Kidney (tissue), 22 donors: ENCODE measurements at places on chromosomes 5 and 9.

GRCh38 chr9:2285416-2286332 lies 270.5 kb downstream of the SMARCA2 start:
- DNase-seq, result no peak

DNA sequence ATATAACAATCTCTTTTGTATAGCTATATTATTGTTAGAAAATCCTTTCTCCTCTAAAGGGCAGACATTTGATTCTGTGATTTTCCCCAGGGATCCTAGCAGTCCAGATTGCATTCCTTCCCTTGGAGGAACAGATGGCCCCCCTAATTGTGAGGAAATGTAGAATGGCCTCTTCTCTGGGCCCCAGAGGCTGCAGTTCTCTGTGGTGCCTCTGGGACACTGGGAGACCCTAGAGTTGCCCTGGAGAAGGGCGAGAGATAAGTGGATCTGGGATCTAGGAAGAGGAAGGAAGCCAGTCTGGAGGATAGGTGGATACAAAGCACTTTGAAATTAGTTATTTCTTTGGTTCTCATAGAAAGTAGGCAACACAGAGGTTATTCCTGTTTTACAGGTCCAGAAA lies 1.9 kb upstream of the HINT2 start:
- no peak for DNase-seq

DNA sequence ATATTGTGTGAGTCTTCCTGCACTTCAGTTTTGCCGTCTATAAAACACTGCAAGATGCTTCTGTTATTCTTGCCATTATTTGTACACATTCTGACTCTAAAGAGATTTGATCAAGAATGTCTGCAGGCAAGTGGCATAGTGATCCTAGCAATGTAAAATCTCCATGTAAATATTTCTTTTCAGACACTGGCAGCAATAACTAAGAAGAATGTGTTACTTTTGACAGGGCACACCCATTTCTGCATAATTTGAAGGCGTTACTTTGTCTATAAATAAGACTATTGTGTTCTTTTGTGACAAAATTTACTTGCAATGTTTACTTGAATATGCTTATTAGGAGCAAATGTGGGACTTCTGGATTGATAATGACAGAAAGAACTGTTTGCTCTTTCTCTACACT lies 20.1 kb downstream of the RANBP3L start:
- no peak for DNase-seq

- no peak for DNase-seq
Observed at GRCh38 chr5:92613546-92613945, 967.5 kb downstream of the NR2F1-AS1 start.

DNA sequence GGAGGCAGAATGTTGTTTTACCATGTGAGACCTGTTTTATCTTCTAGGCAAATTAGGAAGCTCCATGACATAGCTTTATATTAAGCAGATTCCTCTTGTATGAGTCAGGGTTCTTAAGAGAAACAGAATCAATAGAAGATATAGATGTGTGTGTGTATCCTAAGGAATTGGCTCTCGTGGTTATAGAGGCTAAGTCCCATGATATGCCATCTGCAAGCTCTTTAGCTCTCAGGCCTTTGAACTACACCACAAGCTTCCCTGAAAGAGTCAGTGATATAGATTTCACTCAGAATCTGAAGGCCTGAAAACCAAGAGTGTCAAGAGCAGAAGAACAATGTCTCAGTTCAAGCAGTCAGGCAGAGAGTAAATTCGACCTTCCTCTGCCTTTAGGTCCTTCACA lies 365.8 kb upstream of the ZNF608 start:
- DNase-seq, result no peak

DNA sequence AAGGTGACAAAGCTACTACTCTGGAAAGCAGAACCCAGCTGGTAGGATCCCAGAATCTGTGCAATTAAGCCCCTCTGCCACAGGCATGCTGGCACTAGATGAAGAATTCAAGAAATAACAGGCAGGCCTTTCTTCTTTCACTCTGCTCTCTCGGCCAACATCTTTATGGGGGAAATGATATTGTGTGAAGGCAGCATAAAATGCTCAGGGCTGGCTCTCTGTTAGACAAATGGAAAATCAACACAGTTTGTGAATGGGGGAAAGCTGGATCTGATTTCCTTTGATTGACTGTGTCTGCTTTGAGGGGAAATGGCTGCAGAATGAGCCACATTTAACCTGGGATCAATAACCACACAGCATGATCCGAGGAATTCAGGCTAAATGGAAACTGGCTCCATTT lies 29.1 kb upstream of the AKNA start:
- DNase-seq, result no peak

DNA sequence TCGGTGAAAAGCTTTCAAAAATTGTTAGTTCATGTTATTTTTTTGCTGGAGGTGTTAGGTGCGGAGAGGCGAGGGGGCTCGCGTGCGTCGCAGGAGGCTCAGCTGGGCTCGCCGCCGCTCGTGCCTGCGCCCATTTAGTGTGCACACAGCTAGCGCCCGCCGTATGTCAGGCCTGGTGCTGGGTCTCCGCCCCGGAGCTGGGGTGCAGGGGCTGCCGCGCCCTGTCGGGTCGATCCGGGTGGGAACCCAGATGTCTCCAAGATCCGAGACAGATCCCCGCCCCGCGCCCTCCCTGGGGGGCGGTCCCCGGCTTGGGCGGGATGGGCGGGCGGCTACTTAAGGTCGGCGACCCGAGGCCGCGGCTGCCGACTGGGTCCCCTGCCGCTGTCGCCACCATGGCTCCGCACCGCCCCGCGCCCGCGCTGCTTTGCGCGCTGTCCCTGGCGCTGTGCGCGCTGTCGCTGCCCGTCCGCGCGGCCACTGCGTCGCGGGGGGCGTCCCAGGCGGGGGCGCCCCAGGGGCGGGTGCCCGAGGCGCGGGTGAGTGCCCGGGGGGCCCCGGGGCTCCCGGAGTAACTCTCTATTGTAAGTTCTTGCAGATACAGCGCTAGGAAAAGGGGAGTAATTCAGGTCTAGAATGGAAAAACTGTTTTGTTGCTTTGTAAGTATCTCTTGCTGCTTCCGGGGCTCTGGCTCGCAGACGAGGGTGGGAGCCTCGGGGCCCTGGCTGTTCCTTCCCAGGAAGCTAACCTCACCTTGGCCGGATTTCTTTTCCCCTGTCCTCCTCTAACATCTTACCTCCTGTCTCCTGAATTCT lies 31.7 kb downstream of the GSN start:
- peak; percentile 33 for DNase-seq

DNA sequence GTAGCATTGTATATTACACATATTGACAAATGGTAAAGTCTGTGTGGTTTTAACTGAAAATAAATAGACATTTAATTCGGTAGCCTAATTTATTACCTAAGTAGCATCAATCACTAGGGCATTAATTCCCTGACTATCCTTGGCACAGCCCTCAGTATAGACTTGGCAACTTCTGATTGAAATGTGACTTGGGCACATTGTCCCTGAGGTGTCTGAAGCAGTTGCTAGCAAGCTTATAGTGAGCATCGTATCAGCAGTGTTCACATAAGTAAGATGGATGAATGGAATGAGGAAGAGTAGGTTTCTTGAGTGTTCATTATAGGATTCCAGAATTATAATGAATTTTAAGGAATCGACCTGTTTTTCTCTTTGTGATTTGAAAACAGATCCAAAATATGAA lies 16.1 kb downstream of the LURAP1L start:
- DNase-seq, result no peak

DNA sequence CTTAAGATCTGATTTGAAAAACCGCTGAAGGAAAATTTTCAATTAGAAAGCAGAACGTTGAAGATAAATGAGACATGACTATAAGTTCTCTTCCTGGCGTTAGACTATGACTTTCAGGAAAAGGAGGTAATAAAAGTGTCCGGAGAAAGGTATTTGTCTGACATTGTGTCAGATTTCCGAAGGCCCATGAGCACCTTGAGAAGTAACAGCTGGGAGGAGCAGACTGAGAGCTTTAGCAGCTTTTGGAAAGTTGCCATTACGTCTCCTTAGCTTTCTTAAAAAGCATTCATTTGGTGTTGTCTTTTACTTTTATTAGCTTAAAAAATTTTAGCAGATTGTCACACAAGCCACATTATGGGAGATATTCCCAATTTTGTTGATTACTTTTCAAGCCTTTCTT lies 363.5 kb downstream of the NDUFS4 start:
- peak; percentile 51 for DNase-seq

- peak; percentile 50 for DNase-seq
Observed at GRCh38 chr9:134619448-134619982, 22.1 kb upstream of the COL5A1 start.

- no peak for DNase-seq
Observed at GRCh38 chr9:79604921-79605562, 33.3 kb downstream of the TLE4 start.

- DNase-seq, result no peak
Observed at GRCh38 chr9:100600521-100601079, 22.7 kb downstream of the CAVIN4 start.

GRCh38 chr5:173774271-173774761 lies 113.8 kb upstream of the CPEB4 start:
- no peak for DNase-seq

- DNase-seq, result no peak
Observed at GRCh38 chr5:53291528-53291927, 182.0 kb upstream of the MOCS2 start.

- DNase-seq, result no peak
Observed at GRCh38 chr5:27377626-27378025, 339.2 kb upstream of the CDH9 start.

GRCh38 chr9:91241909-91242308 lies 119.8 kb downstream of the AUH start:
- DNase-seq, result no peak

DNA sequence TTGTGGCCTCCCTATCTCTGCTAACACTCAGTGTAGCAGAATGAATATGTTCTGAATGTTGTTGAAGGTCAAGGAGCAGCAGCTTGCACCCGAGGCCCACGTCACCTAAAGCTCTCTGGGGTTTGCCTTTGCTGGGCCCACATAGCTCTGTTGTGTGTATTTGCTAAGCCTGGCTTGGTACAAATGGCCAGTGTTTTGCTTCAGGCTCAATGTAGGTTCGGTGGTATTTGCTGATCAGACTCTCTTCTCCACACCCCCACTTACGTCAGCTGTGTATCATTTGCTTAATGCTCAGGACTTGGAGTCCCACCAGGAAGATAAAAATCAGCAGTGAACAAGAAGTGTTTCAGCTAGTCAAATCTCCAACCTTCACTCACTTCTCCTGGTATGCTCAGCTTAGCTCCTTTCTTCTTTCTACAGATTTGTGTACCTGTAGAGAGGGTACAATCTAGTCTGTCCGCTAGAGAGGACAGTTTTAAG lies 4.8 kb upstream of the RFESD start:
- no peak for DNase-seq

DNA sequence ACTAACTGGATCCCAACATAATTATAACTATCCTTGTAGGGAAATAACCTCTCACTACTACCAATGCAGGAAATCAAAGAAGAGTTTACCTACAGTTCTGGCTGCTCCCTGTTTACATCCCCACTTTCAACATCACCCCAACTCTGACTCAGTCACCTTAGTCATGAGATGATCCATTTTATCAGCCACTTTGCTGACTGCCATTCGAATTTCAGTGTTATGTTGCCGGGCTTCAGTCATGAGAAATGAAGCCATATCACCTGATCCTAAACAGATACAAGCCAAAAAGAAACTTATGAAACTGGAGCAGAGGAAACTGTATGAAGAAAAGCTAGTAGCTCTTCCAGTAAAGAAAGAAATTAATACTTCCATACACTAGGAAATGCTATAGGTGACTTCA lies 33.7 kb downstream of the SLC31A2 start:
- DNase-seq, result no peak

DNA sequence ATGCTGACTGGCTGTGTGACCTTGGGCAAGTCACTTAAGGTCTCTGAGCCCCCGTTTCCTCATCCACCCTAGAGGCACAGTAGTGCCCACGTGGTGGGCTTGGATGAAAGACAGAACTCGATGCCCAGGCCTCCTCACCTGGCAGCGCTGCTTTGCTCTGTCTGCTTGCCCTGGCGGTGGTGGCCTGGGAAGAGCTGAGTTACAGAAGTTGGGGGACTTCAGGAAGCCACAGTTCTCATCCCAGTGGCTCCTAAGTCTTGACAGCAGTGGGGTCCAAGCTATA lies 171.5 kb upstream of the IER5L start:
- no peak for DNase-seq

- no peak for DNase-seq
Observed at GRCh38 chr5:18754201-18754600, 1119.9 kb downstream of the TAF11L14 start.

- DNase-seq, result peak; percentile 92
Observed at GRCh38 chr9:133509179-133510083, 15.3 kb downstream of the MYMK start.

DNA sequence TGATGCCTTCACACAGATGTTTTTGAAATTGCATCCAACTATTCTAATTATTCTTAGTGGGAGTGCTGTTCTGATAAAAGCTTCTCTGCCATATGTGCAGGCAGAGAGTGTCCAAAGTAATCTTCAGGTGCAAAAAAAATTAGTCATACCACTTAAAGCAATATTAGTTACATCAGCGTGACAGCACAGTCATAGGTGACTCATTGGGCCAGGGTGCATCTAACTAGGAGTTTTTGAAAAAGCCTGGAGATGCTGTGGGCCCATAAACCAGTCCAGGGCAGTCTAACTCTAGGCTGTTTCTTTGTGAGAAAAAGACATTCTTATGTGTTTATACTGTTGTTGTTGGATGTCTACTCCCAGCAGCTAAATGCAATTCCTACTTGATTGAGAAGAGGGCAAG lies 33.0 kb upstream of the C6 start:
- no peak for DNase-seq

- no peak for DNase-seq
Observed at GRCh38 chr9:34562135-34562745, 27.3 kb downstream of the CNTFR start.

DNA sequence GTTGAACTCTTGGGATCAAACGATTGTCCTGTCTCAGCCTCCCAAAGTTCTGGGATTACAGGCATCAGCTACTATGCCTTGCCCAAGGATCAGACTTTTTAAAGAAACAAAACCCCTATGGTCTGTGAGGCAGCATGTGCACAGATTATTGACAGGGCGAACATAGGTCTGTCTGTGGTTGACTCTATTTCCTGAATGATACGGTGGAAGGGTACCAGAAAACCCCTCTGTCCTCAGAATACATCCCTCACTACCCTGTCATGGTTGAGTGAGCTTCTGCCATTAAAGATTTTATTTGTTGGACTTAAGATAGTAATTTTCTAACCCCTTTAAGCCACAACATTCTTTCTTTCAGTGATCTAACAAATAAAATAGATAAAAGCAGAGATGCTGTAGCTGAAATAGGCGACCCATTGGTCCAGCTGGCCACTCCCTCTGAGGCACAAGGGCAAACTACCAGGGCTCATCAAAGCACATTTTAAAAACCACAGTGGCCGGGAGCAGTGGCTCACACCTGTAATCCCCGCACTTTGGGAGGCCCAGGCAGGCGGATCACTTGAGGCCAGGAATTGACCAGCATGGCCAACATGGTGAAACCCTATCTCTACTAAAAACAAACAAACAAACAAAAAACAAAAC lies 84.9 kb upstream of the ANKRD55 start:
- DNase-seq, result no peak

GRCh38 chr9:10134266-10134665 lies 478.5 kb downstream of the PTPRD start:
- DNase-seq, result no peak

DNA sequence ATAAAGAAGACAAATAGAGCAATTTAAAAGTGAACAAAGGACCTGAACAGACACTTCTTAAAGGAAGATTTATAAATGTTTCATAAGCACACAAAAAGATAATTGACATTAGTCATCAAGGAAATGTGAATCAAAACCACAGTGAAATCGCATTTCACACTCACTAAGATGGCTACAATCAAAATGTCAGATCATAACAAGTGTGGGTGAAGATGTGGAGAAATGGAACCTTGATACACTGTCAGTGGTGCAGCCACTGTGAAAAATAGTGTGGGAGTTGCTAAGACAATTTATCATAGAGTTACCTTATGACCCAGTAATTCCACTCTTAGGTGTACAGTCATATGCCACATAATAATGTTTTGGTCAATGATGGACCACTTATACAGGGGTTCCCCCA lies 54.5 kb upstream of the HTR4 start:
- DNase-seq, result no peak
